ENCODE measurements at places on chromosomes 3 and 15. TPM values are rescaled to one million over a fixed set of nuclear protein-coding genes. Genes with fewer than 3 reads are reported as not detected.

- no peaks in the 10 kb centered on the region for H3K27me3 ChIP-seq
- H3K4me1 ChIP-seq, result no peaks in the 10 kb centered on the region
- no peak overlapping the region for H3K27ac ChIP-seq
- H3K36me3 ChIP-seq, result no peaks in the 10 kb centered on the region
- H3K4me3 ChIP-seq, result no peak overlapping the region
Measured at GRCh38 chr15:29686079-29686425, 136.2 kb downstream of the TJP1 start.

- H3K36me3 ChIP-seq, result no peaks in the 10 kb centered on the region
- H3K27ac ChIP-seq, result no peak overlapping the region
- no peak overlapping the region for H3K4me3 ChIP-seq
- no peaks in the 10 kb centered on the region for H3K27me3 ChIP-seq
- peaks cover 2% of the 10 kb centered on the region for H3K4me1 ChIP-seq
Measured at GRCh38 chr3:60957541-60957940, 293.7 kb downstream of the FHIT start.

DNA sequence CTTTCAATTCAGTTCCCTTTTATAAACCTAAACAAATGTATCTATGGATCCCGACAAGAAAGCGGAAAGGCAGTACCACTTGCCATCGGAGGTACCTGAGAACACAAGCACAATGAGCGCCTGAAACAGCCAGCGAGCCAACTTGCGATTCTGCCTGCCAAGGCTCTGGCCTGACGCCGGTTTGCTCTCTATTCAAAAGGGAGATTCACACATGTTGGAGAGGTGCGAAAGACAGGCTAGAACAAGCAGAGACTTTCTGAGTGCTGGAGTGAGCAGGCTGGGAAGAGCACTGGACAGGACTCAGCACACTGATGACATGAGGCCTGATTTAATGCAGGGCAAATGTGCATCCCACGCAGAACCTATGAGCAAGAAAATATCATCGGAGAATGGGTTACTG is 17.7 kb upstream of the PRR23E start:
- no peak overlapping the region for H3K27ac ChIP-seq
- no peaks in the 10 kb centered on the region for H3K4me1 ChIP-seq
- no peaks in the 10 kb centered on the region for H3K27me3 ChIP-seq
- no peak overlapping the region for H3K4me3 ChIP-seq
- DNase-seq, result no peak

GRCh38 chr15:73344056-73344455 is 24.7 kb downstream of the HCN4 start:
- H3K4me3 ChIP-seq, result no peak overlapping the region
- no peaks in the 10 kb centered on the region for H3K27me3 ChIP-seq
- no peaks in the 10 kb centered on the region for H3K36me3 ChIP-seq
- DNase-seq, result no peak

DNA sequence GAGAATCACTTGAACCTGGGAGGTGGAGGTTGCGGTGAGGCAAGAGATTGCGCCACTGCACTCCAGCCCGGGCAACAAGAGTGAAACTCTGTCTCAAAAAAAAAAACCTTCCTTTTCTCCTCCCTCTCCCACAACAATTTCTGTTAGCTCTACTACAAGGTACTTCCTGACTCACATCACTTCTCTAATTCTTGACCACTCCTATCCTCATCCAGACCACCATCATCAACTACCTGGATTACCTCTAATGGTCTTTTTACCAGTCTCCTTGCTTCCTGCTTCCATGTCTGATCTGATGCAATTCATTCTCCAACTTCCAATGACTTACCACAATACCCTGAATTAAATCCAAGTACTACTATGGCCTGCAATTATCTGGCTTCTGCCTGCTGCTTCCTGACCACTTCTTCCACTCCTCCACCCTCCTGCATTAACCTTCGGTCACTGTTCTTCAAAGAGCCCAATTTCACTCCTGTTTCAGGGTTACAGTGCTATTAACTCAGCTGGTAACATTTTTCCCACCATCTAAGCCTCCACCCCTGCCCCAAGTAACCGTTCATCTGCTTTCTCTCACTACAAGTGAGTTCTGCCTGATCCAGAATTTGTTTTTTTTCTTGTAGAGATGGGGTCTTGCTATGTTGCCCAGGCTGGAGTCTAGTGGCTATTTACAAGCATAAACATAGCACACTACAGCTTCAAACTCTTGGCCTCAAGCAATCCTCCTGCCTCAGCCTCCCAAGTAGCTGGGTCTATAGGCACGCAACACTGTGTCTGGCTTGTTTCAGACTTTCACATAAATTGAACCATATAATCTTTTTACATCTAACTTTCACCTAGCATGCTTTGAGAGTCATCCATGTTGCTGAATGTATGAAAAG is 27.8 kb downstream of the DCAF1 start:
- no peaks in the 10 kb centered on the region for H3K27me3 ChIP-seq
- no peak overlapping the region for H3K4me3 ChIP-seq
- no peak for DNase-seq

DNA sequence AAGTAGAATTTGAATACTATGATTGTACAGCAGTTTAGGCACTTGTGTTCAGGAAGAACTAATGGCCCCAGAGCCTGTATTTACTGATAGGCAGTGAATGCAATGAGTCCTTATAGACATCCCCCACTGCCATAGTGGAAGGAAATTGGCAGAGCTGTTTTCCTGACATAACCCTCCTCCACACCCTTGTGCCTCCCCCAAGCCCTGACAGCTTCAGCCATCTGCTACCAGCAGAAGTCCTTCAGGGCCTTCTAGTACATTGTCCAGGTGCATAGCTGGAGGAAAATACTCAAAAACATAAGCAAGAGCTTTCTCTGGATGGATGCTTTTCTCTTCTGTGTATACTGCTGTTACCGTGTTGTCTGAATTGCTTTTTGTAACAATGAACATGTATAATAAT is 20.6 kb downstream of the ARHGAP31 start:
- no peaks in the 10 kb centered on the region for H3K4me1 ChIP-seq
- H3K27ac ChIP-seq, result no peak overlapping the region
- peaks cover 4% of the 10 kb centered on the region for H3K36me3 ChIP-seq
- no peak for DNase-seq
- H3K27me3 ChIP-seq, result no peaks in the 10 kb centered on the region

DNA sequence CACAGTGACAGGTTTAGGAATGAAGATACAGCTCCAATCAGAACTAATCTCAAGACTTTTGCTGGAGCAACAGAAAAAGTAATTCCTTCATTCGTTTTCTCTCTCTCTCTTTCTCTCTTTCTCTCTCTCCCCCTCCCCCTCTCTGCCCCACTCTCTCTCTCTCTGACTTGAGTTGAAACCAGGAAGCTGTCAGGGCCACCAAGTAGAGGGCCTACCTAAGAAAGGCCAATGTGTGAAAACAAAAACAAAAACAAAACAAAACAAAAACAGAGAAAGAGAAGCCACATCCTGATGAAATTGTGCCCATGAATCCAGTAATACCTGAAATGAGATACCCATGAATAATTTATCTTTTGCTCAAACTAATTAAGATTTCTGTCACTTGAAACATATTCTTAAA is 72.9 kb downstream of the ATP8B4 start:
- H3K4me1 ChIP-seq, result no peaks in the 10 kb centered on the region
- no peaks in the 10 kb centered on the region for H3K27me3 ChIP-seq
- DNase-seq, result no peak
- H3K36me3 ChIP-seq, result no peaks in the 10 kb centered on the region
- H3K27ac ChIP-seq, result no peak overlapping the region

The ITIH1 gene
- total RNA-seq, result not detected

The ECT2 gene
- total RNA-seq, result 10.0 TPM

The SLC6A1 gene
- 1.4 TPM for total RNA-seq

GRCh38 chr3:60017631-60018030 is 967.8 kb upstream of the CFAP20DC start:
- no peaks in the 10 kb centered on the region for H3K27me3 ChIP-seq
- no peak overlapping the region for H3K27ac ChIP-seq
- H3K36me3 ChIP-seq, result no peaks in the 10 kb centered on the region

DNA sequence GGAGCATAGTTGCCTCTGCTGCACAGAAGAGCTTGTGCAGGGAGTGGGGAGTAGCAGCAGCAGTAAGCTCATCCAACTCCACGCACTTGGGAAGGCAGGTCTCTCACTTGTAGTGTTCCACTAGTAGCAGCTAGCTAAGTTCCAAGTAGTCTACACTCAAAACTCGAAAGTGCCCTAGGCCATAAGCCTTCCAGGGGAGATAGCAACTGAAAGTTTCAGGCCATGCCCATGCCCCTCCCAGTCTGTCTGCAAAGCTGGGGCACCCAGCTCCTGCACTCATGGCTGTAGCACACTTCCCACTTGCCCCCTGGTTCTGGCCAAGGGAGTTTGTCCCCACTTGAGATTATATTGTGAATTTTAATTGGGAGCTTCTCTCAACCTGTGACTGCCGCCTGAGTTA is 57.5 kb downstream of the MFSD1 start:
- H3K27ac ChIP-seq, result no peak overlapping the region
- DNase-seq, result no peak
- H3K36me3 ChIP-seq, result no peaks in the 10 kb centered on the region
- no peak overlapping the region for H3K4me3 ChIP-seq
- H3K4me1 ChIP-seq, result no peaks in the 10 kb centered on the region

DNA sequence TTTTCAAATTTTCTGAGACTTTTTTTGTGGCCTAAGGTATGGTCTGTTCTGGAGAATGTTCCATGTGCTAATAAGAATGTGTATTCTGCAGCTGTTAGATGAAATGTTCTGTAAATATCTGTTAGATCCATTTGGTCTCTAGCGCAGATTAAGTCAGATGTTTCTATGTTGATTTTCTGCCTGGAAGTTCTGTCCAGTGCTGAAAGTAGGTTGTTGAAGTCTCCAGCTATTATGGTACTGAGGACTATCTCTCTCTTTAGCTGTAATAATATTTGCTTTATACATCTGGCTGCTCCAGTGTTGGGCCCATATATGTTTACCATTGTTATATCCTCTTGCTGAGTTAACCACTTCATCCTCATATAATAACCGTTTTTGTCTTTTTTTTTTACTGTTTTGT is 13.2 kb upstream of the TUBGCP5 start:
- no peaks in the 10 kb centered on the region for H3K27me3 ChIP-seq
- no peak overlapping the region for H3K4me3 ChIP-seq
- H3K36me3 ChIP-seq, result no peaks in the 10 kb centered on the region
- DNase-seq, result no peak

The TRAT1 gene
- total RNA-seq, result 1.3 TPM

- H3K27me3 ChIP-seq, result no peaks in the 10 kb centered on the region
- H3K27ac ChIP-seq, result no peak overlapping the region
- H3K4me1 ChIP-seq, result no peaks in the 10 kb centered on the region
- DNase-seq, result no peak
- H3K36me3 ChIP-seq, result no peaks in the 10 kb centered on the region
- H3K4me3 ChIP-seq, result no peak overlapping the region
Measured at GRCh38 chr15:98150536-98150935, 190.0 kb downstream of the ARRDC4 start.

DNA sequence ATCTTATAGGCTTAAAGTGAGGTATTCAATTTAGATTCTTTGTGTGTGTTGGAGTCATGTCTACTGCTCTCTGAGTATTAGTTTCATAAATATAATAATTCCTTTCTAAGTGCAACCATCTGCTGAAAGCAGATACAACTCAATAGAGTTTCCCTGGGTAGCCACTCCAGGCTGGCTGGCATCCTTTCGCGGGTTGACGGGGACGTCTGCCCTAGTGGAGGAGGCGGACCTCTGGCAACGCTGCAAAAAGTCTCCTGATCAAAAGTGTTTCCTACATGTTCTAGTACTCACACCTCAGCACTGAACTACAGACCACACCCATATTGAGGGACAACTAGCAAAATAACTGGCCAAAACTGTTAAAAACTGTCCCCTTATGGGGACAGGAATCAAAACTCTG is 2.5 kb downstream of the MOBP start:
- H3K27me3 ChIP-seq, result no peaks in the 10 kb centered on the region
- H3K27ac ChIP-seq, result no peak overlapping the region
- no peak for DNase-seq
- H3K4me3 ChIP-seq, result no peak overlapping the region
- no peaks in the 10 kb centered on the region for H3K4me1 ChIP-seq

DNA sequence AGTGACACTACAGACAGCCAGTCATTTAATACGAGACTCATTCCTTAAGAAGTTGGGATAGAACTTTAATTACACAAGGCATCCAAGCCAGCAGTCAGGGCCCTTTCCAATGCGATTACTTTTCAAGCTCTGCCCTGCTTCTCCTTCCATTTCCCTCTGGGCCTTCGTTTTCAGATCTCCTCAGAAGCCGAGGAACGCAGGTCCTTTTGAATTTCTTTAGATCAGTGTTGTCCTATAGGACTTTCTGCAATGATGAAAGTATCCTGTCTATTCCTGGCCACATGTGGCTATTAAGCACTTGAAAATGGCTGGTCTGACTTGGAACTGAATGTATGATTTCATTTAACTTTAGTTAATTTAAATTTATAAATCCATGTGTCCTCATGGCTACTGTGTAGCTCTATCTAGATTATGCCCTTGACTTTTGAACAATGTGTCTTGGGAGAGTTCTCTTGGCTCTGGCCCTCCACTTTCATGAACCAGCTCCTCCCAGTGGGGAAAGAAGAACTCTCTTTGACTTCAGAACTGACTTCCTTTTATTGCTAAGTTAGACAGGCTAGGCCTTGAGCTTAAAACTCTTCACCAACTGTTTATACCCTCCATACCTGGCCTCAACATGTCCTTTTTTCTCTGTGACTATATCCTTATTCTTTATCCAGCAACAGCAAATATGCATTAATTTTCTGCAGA is 22.6 kb downstream of the TGFBR2 start:
- no peaks in the 10 kb centered on the region for H3K27me3 ChIP-seq
- H3K4me1 ChIP-seq, result peaks cover 5% of the 10 kb centered on the region
- peak overlapping the region; percentile 40 for H3K27ac ChIP-seq
- DNase-seq, result no peak
- no peaks in the 10 kb centered on the region for H3K36me3 ChIP-seq

GRCh38 chr3:191549357-191549756 is 88.4 kb downstream of the PYDC2 start:
- no peak overlapping the region for H3K27ac ChIP-seq
- no peaks in the 10 kb centered on the region for H3K4me1 ChIP-seq
- H3K4me3 ChIP-seq, result no peak overlapping the region
- H3K36me3 ChIP-seq, result no peaks in the 10 kb centered on the region

DNA sequence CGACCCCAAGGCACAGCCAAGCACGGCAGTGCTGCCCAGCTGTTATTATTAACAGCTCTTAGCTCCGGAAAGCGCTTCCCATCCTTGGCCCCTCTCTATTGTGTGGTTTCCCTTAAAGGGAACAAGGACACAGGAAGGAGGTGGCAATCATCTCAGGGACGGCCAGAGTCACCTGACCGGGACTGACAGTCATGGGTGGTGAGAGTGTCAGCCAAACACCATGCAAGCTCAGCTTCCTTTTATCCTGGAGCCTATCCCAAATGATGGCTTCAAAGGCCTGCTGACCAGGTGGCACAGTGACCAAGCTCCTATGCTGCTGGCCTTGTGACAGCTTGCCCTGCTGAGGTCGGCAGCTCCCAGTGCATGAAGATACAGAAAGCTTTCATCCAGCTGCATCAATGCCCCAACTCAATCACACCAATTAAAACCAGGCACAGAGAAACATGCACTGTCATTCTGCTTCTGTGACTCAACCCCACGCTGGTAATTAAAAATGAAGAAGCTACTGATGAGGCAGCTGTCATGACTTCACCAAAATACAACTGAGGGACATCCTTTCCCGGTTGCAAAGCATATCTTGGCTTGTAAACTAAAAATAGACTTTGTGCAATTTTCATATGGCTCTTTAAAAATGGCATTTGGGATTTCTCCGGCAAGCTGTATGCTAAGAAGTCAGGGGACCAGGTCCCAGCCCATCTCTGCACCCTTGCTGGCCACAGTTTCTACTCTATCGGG is 34.0 kb downstream of the PCSK6 start:
- H3K27me3 ChIP-seq, result no peaks in the 10 kb centered on the region
- no peak overlapping the region for H3K4me3 ChIP-seq
- no peaks in the 10 kb centered on the region for H3K36me3 ChIP-seq
- no peak for DNase-seq
- no peaks in the 10 kb centered on the region for H3K4me1 ChIP-seq

Data from aorta (tissue), 5 donors.